Peyer's patch (tissue), 4 donors: ENCODE measurements at places on chromosomes 5 and 9. TPM values are rescaled to one million over a fixed set of nuclear protein-coding genes. Genes with fewer than 3 reads are reported as not detected.

DNA sequence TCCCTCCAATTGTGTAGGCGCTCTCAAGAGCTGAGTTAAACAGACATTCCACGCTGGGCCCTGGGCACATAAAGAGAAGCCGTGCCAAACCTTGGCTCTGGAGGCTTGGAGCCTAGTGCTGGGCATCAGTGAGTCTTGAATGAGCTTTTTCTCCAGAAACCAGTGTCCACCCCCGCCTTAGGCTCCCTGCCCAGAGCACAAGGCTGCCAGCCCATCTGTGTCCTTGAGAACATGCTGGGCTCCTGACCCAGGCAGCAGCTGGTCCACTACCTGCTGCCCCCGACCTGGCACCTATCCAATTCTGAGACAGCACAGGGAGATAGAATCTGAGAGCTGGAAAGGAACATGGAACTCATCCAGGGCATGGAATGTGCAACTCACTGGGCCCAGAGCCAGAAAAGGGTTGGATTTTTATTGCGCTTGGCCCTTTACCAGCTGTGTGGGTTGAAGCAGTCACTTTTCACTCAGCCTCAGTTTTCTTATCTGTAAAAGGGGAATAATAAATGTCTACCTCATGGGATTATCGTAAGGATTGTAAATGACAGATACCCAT, 92.4 kb upstream of the CPLX2 start:
- DNase-seq: no peak

DNA sequence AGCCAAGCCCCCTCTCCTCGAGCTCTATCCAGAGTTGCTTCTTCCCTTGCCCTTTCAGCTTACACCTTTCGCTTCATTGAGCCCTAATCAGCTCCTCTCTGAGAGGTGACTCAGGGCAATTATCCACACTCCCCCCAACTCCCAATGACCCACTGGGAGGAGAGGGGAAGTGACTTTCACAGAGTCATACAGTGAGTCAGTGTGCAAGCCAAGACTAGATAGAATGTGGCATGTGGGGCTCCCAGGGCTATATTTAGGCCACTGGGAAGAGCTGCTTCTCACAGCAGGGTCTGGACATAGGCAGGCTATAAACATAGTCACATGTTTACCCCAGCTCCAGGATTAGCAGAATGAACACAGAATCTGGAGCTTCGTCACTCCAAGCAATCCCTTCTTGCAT, 57.4 kb downstream of the NRG2 start:
- no peak for DNase-seq

DNA sequence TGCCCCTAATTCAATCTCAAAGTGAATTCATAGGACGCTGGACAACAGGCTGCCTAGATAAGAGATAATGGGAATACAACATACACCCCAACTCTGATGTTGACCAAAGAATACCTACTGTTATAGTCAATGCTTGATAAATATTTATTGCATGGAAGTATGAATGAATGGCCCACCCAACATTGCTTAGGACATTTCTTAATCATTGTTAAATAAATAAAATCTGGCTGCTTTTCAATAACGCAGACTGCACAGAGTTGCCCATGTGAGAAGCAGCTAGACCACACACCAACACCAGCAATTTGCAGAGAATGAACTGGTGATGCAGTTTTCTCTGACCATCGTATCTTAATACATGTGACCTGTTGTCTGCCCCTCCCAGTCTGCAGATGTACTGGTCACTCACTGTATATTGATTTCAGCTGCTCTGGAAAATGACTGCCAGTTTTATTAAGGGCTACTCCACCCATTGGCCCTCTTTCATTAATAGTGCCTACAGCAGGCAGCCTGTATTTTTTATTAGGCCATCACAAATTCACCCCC, 236.2 kb upstream of the WWC1 start:
- DNase-seq: no peak

DNA sequence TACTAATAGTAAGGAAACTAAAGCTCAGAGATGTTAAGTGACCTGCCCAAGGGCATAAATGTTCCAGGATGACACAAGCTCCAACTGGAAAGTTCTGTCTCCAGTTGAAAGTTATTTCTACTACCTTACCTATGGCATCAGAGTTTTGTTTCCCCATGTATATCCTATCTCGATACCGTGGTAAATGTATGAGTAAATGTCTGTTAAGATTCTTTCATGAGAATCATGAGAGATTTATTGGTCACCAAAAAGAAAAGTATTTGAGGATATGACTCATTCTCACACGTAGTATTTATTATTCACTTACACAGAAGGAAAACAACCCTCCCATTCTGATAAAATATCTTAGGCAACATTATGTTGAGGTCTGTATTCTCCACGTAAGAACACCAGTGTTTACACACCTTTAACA, 11.1 kb upstream of the SHOC1 start:
- no peak for DNase-seq

DNA sequence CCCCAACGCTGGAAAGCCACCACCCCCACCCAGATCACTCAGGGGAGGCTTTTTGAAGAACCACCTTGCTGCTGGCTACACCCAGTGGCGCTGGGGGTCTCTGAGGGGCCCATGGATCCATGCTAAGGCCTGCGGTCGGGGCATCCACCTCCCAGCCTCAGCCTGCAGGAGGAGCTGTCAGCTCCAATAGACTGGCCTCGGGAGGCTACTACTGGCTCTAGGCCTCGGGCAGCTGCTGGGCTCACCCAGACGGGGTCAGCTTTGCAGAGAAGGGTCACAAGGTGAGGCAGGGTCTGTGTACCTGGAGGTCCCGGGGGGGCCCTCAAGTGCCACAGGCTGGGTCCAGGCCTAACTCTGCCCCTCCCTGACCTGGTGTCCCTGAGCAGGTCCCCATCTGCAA, 193.7 kb downstream of the OLFM1 start:
- DNase-seq: no peak

GRCh38 chr5:136730426-136730825, 365.1 kb upstream of the TRPC7 start:
- no peak for DNase-seq

- no peak for DNase-seq
Measured at GRCh38 chr5:68652534-68652965, 437.0 kb downstream of the PIK3R1 start.

- no peak for DNase-seq
Measured at GRCh38 chr5:145450286-145450885, 384.8 kb downstream of the PRELID2 start.

DNA sequence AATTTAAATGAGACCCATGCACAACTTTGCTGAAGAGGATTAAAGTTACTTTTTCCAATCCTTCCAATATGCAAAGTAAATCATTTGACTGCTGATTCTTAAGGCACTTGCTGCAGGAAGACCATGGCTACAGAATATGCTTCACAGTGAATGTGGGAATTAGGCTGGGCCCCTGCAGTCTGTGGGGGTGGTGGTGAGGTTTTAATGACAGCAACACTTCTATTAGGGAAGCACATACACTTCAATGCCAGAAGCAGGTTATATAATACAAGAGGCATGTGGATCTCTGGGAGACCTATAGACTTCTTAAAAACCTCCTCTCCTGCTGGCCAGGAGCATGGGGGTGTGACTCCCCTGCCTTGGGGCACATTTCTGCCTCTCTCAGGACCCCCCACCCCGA, 124.5 kb upstream of the KLF9 start:
- no peak for DNase-seq

- no peak for DNase-seq
Measured at GRCh38 chr5:54344653-54345052, 34.3 kb upstream of the ARL15 start.

DNA sequence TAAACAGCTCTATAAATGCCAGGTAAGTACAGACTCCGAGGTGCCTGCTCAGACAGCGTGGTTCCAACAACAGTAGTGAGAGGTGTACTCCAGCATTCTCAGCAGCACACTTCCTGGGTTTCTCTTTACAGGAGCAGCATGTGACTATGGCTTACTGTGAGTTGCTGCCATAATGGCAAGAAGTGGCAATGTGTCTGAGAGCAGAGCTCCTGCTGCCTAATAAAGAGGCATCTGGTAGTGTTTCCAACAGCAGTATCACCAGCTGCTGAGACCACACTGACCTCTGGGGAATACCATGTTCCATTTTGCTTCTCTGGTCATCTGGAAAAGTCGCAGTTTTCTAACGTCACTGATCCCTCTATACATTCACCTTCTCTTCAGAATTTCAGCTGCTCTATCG, 398.2 kb downstream of the SLCO4C1 start:
- DNase-seq: no peak

Gene CA9
- total RNA-seq: 5.5 TPM

Gene SLC22A4
- 56.6 TPM for total RNA-seq

Gene SPAG8
- total RNA-seq: not detected

Gene GRXCR2
- not detected for total RNA-seq

Gene SPINK5
- not detected for total RNA-seq

Gene RANBP17
- 20.8 TPM for total RNA-seq
